ENCODE measurements at places on chromosomes 5 and 9.

GRCh38 chr9:4584636-4585035, 77.5 kb upstream of the PLPP6 start:
- no peak for DNase-seq

DNA sequence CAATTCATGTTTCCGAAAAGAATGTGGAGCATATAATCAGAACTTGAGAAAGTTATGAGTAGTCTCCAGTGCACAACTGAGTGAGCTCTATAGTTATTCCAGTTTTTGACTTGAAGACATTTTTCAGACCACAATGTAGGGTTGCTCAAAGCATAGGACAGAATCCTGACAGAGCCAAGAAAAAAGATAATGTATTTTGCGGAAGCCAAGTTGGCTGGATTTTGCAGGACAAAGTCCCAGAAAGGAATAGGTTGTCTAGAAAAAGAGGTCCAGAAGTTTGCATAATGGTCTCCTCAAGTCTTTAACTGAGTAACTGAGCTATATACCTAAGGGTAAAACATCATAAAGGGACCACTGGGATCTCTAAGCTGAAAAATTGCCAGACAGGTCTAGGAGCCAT, 1028.0 kb downstream of the TAF11L14 start:
- no peak for DNase-seq

DNA sequence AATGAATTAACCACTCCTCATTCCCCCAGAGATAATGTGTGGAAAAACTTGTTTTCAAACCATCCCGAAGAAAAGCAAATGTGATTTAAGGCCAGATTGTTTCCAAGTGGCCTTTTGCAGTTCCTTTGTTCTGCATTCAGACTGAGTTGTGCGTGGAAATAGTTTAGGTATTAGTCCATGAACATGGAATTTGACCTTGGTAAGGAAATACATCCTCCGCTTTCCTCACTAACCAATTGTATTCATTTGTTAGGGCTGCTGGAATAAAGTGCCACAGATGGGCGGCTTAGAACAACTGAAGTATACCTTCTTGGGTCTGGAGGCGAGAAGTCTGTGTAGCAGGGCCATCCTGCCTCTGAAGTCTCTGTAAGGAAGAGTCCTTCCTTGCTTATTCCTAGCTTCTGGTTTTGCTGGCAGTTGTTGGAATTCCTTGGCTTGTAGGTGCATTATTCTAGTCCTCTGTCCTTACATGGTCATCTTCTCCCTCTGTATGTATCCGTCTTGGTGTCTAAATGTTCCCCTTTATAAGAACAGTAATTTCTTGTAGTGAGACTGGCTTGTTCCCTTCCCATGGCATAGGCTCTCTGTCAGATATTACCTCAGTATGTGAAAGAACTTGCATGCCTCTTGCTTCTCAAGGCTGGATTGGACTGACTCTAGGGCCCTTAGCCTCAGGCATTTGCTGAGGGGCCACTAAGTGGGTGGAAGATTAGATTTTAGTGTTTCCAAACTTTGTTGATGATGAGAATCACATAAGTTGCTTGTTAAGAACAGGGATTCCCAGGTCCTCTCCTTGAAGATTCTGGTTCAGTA, 53.9 kb downstream of the RAI14 start:
- no peak for DNase-seq

- no peak for DNase-seq
These were observed 17.3 kb downstream of the CENPH start for GRCh38 chr5:69206528-69207190.

- no peak for DNase-seq
These were observed 98.8 kb upstream of the NFIL3 start for GRCh38 chr9:91522481-91522880.

- DNase-seq: no peak
These were observed 47.5 kb downstream of the UIMC1 start for GRCh38 chr5:176959051-176959450.

DNA sequence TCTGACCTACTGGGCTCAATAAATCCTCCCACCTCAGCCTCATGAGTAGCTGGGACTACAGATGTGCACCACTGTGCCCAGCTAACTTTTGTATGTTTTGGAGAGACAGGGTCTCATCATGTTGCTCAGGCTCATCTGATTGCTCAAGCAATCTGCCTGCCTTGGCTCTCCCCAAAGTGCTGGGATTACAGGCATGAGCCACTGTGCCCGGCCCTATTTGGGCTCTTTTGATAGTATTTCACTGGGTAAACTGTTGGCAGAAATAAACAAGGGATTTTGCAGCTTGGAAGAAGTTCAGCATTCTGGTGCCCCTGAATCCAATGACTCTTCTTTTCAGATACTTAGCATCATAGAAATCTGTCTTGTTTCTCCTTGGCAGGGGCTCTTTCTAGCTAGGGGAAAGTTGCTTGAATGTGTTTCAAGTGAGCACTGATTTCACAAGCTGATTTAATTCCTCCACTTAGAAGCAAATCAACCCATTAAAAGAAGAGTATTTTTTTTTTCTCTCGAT, 146.8 kb downstream of the PAPPA start:
- DNase-seq: no peak

DNA sequence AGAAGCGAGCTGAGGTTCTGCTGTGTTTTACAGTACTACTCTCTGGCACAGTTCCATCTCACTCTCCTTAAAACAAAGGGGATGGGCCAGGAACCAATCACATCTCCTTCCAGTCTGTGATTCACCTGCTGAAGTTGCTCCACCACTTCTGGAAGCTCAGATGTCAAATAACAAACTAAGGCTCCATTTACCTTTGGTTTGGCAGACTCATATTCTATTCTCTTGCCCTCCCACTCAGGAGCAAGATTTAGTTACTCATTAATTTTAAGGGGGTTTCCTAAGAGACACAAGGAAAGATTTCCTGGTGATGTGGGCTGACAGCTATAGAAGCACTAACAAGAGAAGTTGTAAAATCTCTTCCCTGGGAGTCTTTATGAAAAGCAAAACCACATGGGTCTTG, 37.8 kb upstream of the KIF2A start:
- no peak for DNase-seq

GRCh38 chr5:72611118-72611730, 104.0 kb upstream of the ZNF366 start:
- no peak for DNase-seq

GRCh38 chr5:123084730-123085605, 4.1 kb upstream of the PRDM6 start:
- DNase-seq: no peak

- DNase-seq: no peak
These were observed 50.6 kb downstream of the TGFBI start for GRCh38 chr5:136079195-136079985.

- no peak for DNase-seq
These were observed 151.9 kb downstream of the ELAVL2 start for GRCh38 chr9:23674016-23674585.

GRCh38 chr5:180586204-180586603, 5.1 kb downstream of the SCGB3A1 start:
- no peak for DNase-seq

- no peak for DNase-seq
These were observed 61.0 kb downstream of the GRAMD2B start for GRCh38 chr5:126484253-126484652.

DNA sequence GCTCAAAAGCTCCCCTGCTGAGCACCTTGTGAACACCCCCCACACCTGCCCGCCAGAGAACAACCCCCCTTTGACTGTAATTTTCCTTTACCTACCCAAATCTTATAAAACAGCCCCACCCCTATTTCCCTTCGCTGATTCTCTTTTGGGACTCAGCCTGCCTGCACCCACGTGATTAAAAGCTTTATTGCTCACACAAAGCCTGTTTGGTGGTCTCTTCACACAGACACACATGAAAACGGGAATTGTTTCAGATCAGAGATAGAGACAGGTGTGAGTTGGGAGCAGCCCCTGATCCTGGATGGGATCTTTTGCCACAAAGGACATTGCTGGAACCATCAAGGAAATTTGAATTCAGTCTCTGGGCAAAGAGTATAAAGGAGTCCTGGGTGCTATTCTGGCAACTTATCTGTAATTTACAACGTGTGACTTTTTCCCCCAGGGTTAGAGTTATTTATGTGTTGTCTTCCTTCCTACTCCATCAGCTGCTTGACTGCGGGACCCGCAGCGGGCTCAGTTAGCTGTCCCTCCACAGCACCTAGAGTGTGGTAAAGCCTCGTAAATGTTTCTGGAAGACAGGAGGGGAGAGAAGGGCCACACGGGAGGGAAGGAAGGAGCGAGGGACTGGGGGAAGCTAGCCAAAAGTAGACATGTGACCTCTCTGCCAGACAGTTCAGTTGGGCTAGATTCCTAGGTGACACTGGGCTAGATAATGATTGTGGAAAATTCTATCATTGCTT, 437.0 kb downstream of the ZNF608 start:
- DNase-seq: no peak

GRCh38 chr9:114995681-114996221, 65.4 kb upstream of the TNFSF8 start:
- DNase-seq: no peak

DNA sequence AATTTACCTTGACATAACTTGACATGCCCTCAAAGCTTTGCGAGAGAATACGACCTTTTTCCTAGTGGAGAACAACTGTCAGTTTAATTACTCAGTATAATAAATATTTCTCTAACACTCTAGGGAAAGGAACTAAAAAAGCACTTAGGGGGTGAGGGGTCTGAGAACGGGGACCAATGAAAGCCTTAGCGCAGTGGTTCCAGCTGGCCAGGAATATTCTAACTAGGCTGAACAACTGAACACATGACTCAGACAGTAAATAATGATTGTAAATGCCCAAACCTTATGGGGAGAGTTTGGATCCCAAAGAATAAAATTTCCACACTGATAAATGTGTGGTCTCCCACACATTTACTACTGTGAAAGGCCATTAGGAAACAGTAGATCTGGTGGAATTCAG, 14.9 kb downstream of the MYO10 start:
- no peak for DNase-seq

- no peak for DNase-seq
These were observed 19.4 kb downstream of the CXCL14 start for GRCh38 chr5:135559354-135559753.

Measured in natural killer cell treated with Interleukin-12 subunit alpha and Interleukin-12 subunit beta and Interleukin-15 and Interleukin-18, amount 100 ng/mL, for 72 hours (primary cell).